PC-9 (cell line): ENCODE measurements at places on chromosomes 5 and 9.

DNA sequence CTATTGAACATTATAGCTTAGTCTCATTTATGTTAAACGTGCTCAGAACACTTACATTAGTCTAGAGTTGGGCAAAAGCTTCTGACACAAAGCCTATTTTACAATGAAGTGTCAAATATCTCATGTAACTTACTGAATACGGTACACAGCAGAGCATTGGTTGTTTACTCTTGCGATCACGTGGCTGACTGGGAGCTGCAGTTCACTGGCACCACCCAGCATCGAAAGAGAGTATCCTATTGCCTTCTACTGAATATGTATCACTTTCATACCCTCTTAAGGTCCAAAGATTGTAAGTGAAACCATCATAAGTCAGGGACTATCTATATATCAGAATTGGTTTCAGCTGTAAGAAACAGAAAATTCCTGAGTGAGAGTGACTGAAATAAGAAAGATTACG lies 42.6 kb upstream of the OSMR start:
- DNase-seq: no peak

DNA sequence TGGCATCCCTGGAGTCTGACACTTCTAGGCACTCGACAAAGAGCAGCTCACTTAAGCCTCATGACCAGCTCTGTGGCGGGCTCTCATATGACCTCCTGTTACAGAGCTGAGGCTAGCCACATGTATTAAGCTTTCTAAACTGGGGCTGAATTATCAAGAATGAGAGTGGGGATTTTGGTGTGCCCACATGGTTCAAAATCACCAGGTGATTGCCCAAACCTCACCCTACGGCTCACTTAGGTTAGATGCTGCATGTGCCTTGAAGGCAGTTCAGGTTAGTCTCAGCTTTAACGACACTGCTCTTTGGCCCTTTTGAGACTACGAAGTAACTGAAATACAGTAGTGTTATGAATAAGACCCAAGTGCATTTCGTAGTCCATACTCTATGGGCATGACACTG lies 39.4 kb upstream of the SMIM32 start:
- DNase-seq: no peak

DNA sequence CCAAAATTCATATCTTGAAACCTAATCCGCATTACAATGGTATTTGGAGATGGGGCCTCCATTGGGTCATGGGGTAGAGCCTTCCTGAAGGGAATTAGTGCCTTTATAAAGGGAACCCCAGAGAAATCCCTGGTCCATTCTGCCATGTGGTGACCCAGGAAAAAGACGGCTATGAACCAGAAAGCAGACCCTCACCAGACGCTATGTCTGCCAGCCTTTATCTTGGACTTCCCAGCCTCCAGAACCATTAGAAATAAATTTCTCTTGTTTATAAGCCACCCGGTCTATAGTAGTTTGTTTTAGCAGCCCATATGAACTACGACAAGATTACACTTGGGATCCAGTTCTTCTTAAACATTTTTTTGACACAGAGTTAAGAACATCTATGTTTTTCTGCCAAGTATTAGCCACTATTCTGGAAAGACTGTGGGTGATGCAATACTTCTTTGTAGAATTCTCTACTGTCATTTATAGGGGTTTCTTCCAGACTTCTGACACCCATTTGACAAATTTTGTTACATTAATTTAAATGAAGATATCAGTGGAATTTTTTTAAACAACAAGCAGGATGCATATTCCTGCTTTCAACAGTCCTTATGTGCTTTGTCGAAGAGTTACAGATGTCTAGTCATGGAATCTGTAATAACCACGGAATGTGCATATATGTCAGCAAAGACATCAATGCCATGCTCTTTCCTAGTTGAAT lies 572.4 kb downstream of the NR2F1-AS1 start:
- DNase-seq: no peak

DNA sequence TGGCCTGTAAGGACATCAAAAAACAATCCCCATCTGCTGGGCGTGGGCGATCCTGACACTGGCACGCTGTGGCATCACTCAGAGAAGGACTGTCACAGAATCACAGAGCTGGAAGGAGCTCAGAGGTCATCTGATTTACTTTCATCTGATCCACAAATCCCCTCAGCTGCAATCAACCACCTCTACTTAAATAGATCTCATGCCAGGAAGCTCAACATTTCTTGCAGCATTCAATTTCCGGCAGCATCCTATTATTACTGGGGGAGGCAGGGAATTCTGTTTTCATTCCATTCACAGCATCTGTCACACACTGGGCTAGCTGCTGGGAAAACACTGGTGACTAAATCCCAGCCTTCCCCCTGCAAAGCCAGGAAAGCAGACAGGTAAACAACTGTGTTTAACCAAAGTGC lies 38.3 kb downstream of the RETREG1 start:
- no peak for DNase-seq

GRCh38 chr5:10232386-10232785 lies 17.3 kb downstream of the ATPSCKMT start:
- no peak for DNase-seq

GRCh38 chr5:1594357-1595106 lies 70.8 kb upstream of the LPCAT1 start:
- peak; percentile 85 for DNase-seq

DNA sequence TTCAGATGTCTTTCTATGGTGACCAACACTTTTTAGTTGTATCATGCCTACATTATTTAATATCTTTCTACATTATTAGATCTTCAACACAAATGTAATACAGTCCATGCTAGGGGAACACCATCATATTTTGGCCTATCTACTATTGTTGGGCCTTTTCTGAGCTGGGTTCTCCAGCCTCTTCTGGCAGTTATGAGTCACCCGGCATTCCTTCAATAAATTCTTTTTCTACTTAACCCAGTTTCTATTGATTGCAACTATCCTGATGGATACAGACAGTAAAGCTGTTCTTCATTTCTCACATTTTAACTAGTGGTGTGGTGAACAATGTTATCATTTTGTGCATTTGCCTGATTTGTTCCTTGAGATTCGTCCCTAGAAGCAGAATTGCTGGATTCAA lies 529.3 kb downstream of the BNC2 start:
- no peak for DNase-seq

DNA sequence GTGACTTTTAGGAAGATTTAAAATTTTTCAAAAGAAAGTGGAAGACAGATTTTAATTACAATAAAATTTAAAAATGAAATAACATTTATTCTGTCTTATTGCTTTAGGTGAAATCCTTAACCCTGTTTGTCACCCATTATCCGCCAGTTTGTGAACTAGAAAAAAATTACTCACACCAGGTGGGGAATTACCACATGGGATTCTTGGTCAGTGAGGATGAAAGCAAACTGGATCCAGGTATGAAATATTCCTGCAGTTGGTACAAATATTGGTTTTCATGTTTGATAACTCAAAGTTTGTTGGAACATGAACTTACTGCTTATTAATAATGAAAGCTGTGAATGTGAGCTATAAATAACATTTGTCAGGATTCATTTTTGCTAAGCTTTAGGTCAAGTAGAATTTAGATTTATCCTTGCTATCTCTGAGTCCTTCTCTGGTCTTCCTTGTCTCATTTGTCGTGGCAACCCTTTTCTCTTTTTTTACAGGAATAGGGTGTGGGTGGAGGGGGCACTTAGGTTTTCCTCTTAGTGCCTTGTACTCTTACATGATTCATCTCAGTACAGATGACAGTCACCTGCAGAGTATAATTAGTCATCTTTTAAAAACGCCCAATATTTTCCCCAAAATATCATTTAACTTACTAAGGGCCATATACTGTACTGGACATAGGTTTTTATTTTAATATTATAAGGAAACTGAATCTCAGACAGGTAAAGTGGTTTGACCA lies 95.3 kb upstream of the RASGRF2 start:
- no peak for DNase-seq

DNA sequence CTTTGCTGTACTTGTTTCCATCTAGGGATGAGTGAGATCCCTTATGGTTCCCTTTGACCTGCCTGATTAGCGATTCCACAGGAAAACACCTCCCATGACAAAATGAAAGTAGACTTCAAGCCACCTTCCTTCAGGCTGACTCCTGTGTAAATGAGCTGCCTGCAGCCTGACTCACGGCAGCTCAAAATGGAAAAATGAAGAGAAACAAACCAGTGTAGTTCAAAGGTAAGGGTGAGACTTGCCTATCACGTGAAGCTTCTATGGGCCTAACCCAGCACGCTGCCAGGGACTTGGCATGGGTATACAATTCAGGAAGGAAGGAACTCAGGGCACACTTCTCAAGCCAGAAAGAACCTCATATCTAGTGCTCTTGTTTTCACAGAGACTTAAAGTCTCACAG lies 110.1 kb upstream of the LRRTM2 start:
- peak; percentile 61 for DNase-seq

DNA sequence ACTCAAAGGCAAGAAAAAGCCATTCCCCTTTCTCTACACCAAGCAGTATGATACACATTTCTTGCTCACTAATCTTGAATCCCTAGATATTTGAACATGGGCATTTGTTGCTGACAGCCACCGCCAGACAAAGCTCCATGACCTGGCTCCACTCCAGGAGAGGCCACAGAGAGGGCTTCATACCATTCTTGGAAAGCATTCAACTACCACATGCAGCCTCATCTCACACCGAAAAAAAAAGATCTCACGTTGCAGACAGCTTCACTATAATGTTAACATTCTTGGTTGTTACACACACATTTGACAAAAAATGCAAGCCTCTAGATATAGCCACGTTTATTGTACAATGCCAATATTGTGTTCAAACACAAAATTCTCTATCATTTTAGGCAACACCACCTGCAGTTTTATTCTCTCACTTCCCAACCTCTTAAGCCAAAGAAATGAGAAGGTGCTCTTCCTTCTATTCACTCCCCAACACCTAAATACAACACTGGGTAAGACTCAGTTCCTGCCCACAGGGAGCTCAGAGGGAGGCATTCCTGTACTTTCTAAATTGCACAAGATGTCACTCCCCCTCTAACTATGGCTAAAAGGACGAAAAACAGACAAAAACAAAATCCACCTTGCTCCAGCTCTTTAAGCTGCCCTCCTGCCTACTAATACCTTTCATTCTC lies 222.4 kb downstream of the TSSK1B start:
- peak; percentile 3 for DNase-seq

DNA sequence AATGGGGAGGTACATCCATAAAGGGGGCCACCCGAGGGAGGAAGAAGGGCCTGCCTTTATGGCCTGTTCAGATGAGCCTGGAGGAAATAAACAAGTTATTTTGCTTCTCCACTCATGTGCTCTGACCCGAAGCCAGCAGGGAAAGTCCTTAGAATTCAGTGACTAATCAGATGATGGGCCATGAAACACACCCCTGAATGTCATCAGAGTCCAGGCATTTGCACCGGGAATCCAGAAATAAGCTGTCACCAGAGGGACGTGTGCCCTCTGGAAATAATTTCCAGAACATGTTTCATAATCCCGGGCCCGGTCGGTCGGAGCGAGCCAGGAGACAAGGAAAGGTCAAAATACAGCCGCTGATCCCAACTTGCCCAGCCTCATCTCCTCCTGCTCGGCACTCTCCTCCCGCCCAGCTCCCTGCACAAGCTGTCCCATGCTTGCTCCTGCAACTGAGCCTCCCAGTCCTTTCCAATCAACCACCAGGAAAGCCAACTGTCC lies 73.6 kb upstream of the ZNF622 start:
- peak; percentile 82 for DNase-seq

DNA sequence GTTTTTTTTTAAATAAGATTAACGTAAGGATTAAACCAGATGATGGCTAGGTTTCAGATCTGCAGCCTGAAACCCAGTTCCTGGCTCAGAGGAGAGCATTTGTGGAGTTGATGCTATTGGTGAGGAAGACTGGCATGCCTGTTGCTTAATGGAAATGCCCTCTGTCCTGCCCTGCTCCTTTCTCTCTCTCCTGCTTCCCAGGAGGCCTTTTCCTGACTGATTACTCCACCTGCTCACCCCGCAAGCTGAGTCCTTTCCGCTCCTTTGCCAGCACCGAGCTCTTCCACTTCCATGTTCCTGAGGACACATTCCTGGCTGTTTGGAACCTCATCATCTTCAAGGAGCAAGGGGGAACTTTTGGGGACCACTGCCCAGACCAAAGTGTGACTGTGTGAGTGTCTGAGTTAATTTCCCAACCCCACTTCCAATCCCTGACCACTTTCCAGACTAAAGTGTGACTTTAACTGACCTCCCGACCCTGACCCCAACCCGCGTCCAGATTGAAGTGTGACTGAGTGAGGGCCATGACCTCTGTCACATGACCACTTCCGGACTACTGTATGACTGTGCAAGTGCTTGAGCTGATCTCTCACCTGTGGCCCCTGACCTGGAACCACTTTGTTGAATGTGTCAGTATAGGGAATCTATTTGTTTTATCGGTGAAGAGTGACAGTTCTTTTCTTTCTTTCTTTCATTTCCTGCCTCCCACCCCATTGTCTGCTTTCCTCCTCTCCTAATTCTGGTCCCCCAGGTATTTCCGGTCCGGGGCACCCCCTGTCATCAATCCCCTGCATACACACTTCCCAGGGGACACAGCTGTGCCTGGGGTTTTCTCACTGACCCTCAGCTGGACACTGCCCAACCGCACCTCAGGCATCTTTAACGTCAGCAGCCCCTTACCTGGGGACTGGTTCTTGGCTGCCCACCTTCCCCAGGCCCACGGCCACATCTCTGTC lies 5.5 kb downstream of the TMEM8B start:
- no peak for DNase-seq

DNA sequence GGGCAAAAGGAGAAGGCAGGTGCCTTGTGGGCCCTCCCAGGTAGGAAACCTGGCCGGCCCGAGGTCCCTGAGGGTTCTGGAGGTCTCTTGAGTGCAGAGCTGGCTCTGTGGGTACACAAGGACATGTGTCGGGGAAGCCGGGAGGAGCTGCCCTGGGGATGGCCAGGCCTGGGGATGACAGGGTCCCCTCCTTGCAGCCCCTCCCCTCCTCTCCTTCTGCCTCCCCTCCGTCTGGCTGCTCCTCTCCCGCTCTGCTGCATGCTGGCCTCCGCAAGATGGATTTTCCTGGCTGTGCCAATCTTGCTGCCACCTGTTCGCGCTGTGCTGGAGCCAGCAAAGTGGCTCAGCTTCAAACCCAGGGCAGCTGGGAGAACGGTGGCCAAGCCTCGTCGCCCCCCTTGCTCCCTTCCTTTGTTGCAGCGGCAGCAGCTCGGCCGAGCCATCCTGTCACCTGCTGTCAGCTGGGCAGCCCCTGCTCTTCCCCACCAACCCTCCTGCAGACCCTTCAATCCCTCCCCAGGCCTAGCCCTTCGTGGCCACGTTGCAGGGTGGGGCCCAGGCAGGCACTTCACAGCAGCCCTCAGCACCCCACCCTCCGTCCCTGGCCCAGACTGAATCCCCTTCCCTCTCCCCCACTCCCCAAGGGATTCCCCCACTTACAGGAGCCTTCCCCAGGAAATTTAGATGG lies 17.6 kb upstream of the UNC5A start:
- no peak for DNase-seq
